Vagina (tissue), 2 donors: ENCODE measurements at places on chromosomes 5 and 9. TPM values are rescaled to one million over a fixed set of nuclear protein-coding genes. Genes with fewer than 3 reads are reported as not detected.
A peak's percentile ranks its signal among the peaks of the same experiment; 100 is the strongest.

- no peak for DNase-seq
These were observed 8.4 kb upstream of the SETD9 start for GRCh38 chr5:56900858-56901578.

The FAM169A gene
- 0.98 TPM for total RNA-seq

The PDE8B gene
- 5.9 TPM for total RNA-seq

The SPAG8 gene
- total RNA-seq = not detected

GRCh38 chr5:147659166-147659929 lies 123.2 kb downstream of the JAKMIP2 start:
- no peak for DNase-seq

The COX7C gene
- 270 TPM for total RNA-seq

The CDKN2B-AS1 gene
- total RNA-seq = 5.9 TPM

The C9orf153 gene
- not detected for total RNA-seq

GRCh38 chr9:110152704-110153374 lies 55.1 kb downstream of the C9orf152 start:
- DNase-seq = no peak

The SLC1A3 gene
- total RNA-seq = 18.9 TPM

The MRPS27 gene
- 44.9 TPM for total RNA-seq

- DNase-seq = no peak
These were observed 6.1 kb upstream of the CACFD1 start for GRCh38 chr9:133453651-133454050.

- DNase-seq = no peak
These were observed 498.1 kb upstream of the TNC start for GRCh38 chr9:115615821-115616665.

DNA sequence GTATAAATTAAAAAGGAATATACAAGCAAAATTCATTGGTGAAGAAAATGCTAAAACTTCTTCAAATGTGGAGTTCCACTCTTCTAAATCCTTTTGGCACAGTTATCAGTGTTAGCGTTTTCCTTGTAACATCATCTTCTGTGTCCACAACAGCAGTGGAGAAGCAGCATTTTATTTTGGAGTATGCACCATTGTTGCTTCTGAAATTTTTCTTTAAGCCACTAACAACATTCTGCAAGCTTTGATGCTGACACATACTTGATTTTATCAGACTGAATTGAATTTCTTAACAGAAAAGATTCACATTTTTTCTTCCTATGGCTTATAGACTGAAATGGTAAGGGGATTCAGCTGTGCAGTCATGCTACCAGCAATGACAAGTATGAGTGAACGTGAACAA lies 60.8 kb upstream of the PTGER4 start:
- no peak for DNase-seq

DNA sequence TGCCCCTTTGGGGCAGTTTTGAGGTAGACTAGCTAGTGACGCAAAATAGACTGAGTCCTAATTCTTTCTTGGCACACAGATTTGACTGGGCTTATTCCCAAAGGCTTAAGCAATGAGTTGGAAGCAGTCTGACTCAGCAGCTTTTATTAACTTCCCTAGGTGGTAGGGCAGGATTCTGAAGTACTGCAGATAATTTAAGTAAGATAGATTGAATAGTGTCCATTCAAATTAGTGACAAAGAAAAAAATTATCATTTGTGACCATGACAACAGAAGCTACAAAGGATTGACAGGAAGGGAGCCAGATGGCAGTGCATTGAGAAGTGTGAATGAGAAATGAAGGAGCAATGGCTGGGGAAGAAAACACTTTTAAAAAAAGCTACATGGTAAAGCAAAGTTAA lies 649.4 kb downstream of the CDH9 start:
- no peak for DNase-seq

DNA sequence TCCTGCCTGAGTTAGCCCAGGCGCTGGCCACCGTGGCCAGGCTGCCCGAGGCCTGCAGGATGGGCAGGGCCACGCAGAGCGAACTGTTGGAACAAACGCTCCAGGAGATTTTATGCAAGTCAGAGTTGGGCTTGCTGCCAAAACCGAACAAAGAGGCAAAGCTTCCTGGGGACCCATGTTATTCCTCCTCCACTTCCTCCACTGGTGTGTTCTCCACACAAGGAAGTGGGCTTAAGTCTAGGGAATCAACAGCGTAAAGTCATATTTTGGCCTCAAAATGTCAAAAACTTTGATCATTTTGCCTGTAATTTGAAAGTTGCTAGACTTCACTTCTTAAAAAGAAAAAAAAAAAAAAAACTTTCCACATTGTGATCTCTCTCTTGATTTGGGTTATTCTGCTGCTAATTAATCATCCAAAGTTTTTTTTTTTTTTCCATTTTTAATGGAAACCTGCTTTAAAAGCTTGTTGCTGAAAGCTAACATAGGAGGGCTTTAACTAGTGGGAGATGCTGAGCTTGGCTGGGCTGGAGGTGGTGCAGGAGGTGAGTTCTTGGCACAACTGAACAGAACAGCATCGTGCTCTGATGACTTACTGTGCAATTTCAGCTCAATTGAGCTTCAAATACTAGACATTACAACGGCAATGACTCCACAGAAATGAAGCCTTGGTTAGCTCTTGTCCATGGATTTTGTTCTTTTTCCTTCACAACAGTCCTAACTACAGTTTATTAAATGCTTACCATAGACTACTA lies 73.0 kb downstream of the PTPDC1 start:
- no peak for DNase-seq

DNA sequence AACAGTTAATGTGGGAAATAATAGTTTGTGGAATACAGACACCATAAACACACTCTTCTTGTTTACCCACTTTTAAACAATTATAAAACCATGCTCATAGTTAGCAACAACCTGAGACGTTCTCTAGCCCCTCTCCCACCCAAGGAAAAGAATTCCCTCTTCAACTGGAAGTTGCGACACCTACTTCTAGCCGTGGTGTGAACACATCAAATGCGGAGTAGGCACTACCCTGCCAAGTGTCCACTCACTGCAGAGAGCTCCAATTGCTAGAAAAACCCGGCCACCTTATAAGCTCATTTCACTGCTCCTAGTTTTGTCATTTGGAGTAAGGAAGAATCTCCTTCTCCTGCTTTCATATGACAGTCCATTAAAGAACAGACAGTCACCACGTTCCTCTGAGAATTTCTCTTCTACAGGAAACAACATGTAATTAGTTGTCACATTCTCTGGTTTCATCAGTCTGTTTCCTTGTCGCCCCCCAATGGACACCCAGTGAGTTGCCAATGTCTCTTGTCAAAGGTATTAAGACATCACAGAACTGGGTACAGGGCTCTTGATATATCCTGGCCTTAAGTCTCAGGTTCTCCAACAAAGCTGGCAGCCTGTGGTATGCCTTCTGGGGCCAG lies 47.3 kb downstream of the PRLR start:
- DNase-seq = no peak

- DNase-seq = no peak
These were observed 5.1 kb upstream of the ARSI start for GRCh38 chr5:150307617-150308426.

DNA sequence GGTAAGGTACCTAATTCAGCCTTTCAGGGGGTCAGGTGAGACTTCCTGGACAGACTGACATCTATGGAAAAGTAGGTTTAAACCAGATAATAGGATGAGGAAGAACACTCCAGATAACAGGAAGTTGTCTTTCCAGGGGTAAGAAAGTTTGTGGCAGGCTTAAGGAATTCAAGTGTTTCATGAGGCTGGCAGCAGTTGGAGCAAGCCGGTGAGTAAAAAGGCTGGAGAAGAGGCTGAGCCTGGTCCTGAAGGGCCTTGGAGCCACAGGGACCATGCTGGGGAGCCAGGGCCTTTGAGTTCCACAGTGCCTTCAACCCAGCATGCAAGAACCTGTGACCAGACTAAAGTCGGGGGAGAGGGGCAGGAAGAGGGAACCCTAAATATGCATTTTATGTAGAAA lies 353.4 kb downstream of the SPOCK1 start:
- DNase-seq = no peak

The FER gene
- total RNA-seq = 19.2 TPM

DNA sequence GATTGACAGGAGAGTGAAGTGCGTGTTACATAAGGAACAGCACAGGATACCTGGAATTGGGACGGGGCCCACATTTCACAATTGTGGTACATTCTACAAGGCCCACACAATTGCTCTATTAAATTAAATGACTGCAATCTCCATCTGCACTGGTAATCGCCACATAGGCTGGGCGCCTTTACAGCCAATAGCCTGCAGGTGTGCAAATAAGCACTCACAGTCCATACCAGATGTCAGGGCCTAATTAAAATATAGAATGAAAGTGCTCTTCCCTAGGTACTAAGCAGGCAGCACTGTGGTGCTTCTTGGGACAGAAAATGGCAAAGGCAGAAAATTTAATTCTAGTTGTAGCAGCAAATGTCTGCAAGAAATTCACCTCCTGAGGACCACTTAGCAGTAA lies 82.7 kb downstream of the ATP10B start:
- DNase-seq = no peak

DNA sequence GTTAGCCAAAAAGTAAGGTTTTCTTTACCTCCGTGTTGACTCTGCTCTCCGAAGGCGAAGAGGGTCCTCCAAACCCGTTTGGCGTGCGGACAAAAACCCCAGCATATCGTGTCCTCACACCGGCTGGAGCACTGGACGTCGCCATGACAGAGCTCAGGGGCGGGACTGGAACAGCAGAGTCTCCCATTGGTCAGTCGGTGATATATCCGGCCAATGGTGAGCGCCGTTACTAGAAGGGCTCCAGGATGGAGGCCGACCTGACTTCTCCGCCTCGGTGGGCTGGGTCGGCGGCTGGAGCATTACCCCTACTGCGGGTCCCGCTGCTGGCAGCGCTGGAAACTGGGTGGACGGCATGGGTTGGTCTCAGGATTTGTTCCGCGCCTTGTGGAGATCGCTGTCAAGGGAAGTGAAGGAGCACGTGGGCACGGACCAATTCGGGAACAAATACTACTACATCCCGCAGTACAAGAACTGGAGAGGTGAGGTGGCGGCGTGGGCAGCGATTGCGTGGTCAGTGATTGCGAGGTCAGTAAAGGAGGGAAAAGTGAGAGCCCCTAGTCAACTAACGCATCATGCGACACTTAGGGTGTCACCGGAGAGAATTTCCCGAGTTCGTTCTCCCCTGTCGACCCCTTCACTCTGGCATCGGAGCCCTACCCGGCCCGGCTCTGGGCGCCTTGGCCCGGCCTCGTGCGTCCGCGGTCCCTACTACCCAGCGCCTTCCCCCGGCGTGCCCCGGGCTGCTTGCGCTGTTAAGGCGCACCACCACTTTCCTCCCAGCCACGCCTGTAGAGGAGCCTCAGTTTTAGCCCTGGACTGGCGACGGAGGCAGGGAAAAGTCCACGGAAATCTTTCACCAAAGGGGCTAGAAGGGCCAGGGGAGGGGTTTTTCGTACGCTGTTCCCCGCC lies at the start of the genes ERCC8 and NDUFAF2:
ERCC8 (minus strand) TSS at position 167 of the 909 bp plus-strand sequence; CDS start at position 105, 62 bp downstream.
NDUFAF2 (plus strand) TSS at position 302 of the 909 bp plus-strand sequence; CDS start at position 353, 51 bp downstream.
- DNase-seq = peak; percentile 96

DNA sequence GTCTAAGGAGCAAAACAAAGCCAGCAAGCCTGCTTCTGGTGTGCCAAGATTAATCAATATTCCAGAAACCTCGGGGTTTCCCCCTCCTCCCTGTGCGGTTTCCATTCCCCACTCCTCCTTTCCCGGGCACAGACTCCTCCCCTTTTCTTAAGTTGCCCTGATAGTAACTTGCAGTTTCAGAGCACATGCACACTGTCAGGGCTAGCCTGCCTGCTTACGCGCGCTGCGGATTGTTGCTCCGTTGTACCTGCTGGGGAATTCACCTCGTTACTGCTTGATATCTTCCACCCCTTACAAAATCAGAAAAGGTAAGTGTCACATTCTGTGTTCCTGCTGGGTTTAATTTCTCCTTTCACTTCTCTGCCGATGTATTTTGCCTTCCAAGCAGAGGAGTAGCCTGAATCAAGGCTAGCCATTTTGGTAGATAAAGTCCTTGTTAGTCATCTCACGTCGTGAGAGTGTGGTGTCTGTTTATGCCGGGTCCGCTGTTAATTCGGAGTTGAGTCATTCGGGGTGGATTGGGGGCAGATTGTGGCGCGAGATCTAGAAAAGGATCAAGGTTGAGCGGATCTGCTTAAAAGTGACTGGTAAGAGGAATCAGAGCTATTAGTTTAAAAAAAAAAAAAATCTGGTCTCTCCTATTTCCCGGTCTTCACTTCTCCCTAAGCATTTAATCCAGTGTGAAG lies at the start of gene SLC1A3:
SLC1A3 (plus strand) TSS at position 179 of the 686 bp plus-strand sequence. CDS start 1,818 bp downstream, outside the sequence.
- no peak for DNase-seq

The INSYN2B gene
- 0.25 TPM for total RNA-seq

- no peak for DNase-seq
These were observed 4.1 kb downstream of the SMIM32 start for GRCh38 chr5:136188859-136189258.

DNA sequence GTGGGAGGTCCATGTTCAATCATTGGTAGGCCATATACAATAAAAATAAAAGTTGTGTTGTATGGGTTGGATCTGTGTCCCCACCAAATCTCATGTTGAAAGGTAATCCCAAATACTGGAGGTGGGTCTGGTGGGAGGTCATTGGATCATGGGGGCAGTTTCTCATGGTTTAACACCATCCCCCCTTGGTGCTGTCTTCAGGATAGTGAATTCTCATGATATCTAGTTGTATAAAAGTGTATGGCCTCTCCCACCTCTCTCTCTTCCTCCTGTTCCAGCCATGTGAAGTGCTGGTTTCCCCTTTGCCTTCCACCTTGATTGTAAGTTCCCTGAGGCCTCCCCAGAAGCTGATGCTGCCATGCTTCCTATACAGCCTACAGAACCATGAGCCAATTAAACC lies 15.1 kb downstream of the SPATA9 start:
- no peak for DNase-seq

- DNase-seq = no peak
These were observed 11.9 kb downstream of the TMC1 start for GRCh38 chr9:72533322-72533721.

- DNase-seq = no peak
These were observed 79.1 kb downstream of the OLFM1 start for GRCh38 chr9:135166565-135166964.

DNA sequence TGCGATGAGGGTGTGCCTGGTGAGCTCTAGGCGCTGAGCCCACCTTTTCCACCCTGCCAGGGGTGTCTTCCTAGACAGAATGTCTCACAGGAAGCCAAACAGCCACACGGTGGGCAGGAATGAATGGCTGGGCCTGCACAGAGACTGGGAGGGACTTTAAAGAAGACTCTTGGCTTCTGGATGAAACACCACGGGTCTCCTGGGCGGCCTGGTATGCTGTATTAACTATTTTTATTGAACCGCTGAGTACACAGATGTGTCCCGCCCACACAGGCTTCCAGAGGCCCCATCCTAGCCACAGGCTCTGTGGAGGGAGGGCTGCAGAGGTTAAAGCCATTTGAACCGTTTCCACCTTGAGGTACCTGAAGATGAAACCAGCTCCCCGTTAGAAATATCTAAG lies 115.2 kb upstream of the CXCL14 start:
- no peak for DNase-seq

- DNase-seq = no peak
These were observed 1.3 kb downstream of the ADRB2 start for GRCh38 chr5:148827723-148828122.

The PCDHGA4 gene
- 3.9 TPM for total RNA-seq

- no peak for DNase-seq
These were observed 25.8 kb downstream of the THBS4 start for GRCh38 chr5:80060966-80061365.

- no peak for DNase-seq
These were observed 221.4 kb upstream of the KLF4 start for GRCh38 chr9:107710953-107711352.
